ENCODE measurements at places on chromosomes 4 and X. TPM values are rescaled to one million over a fixed set of nuclear protein-coding genes. Genes with fewer than 3 reads are reported as not detected.

Gene HMGN5
- total RNA-seq = 2.7 TPM

Gene SMAD1
- 43.2 TPM for total RNA-seq

Gene UGT2B15
- not detected for total RNA-seq

Gene SERPINA7
- not detected for total RNA-seq
